Kidney (tissue), 22 donors: ENCODE measurements at places on chromosomes 7 and 10. TPM values are rescaled to one million over a fixed set of nuclear protein-coding genes. Genes with fewer than 3 reads are reported as not detected.

DNA sequence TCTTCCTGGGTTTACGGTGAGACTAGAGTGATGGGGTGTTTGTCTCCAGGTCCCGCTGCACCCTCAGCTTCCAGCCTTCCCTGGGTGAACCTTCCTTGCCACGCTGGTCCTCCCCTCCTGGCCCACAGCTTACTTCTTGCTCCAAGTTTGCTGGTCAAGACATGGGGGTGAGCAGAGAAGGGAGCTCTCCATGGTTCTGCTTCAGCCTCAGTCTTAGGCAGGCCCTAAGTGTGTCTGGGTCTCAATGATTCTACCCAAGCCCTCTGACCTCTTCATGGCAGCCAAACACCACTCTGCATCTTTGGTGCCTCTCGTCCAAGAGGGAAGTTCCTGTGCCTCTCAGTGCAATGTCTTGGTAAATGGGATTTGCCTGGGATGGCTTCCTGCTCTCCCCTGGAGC lies 356.5 kb upstream of the KLF6 start:
- H3K27me3 ChIP-seq, result no peaks in the 10 kb centered on the region
- H3K36me3 ChIP-seq, result no peaks in the 10 kb centered on the region
- no peak for DNase-seq
- H3K4me1 ChIP-seq, result no peaks in the 10 kb centered on the region
- H3K27ac ChIP-seq, result no peak overlapping the region

DNA sequence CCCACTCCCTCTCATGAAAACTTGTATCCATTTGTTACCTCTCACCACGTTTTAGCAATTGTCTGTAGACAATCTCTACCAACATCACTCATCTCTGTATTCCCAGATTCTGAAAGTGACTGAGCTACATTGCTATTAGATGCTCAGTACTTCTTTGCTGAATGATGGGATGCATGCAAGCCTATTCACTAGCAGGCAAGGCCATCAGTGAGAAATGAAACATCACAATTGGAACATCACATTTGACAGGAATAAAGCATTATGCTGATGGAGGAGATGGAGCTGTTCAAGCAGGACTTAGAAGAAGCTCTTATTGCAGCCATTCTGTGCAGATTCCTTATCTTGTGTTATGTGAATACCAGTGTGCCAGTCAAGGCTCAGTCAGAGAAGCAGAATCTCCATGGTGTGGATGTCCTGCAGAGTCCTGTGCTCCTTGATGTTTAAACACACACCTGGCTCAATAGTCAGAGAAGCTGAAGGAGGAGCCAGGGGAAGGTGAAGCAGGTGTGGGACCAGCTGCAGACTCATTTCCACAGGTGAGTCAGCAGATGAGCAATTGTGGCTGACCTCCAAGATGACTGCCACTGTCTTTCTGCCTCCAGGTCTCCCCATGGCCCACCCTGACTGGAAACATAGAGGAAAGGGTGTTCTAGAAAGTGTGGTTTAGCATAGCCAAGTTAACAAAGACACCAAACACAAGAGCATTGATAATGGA lies 965.5 kb downstream of the GRID1 start:
- H3K4me1 ChIP-seq, result no peaks in the 10 kb centered on the region
- no peak overlapping the region for H3K4me3 ChIP-seq
- H3K27me3 ChIP-seq, result no peaks in the 10 kb centered on the region

- H3K4me3 ChIP-seq, result no peak overlapping the region
- no peaks in the 10 kb centered on the region for H3K27me3 ChIP-seq
- H3K27ac ChIP-seq, result no peak overlapping the region
- H3K4me1 ChIP-seq, result no peaks in the 10 kb centered on the region
Observed at GRCh38 chr7:14207138-14207537, 217.7 kb upstream of the ETV1 start.

DNA sequence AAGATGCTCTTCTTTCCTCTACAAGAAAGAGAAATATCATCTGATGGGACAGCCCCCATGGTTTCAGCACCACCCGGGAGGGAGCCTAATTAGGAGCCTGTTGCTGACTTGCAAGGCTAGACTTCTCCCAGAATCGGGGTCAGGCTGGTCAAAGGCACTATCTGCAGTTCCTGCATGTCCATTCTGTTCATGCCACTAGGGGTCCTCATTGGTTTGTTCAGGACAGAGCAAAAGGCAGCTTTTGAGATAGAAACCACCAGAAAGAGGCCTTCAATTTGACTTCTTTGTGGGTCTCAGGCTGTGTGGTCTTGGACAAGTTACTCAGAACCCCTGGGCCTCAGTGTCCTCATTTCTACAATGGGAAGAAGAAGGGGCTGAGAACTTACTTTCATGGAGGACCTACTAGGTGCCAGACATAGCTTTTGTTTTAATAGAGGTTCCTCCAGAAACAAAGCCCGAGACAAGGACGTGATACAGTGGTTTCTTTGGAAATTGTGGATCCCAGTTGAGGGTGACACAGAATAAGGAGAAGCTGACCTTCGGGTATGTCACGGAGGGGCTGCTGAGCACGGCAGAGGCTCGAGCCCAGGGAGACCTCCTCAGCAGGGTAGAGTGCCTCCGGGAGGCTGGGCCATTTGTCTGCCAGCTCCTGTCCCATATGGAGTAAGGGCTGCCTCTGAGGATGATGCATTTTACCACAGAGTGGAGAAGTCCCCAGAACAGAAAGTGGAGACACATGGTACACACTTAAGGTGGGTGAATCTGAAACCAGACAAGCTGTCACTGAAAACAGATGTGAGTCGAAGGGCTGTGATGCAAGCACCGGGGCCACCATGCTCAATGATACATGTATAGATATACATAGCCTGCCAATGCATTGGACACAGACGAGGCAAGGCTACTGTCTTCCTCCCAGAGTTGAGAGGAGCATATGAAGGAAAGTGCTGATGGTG lies 33.1 kb upstream of the NEUROD6 start:
- H3K27ac ChIP-seq, result no peak overlapping the region
- no peaks in the 10 kb centered on the region for H3K36me3 ChIP-seq
- no peaks in the 10 kb centered on the region for H3K27me3 ChIP-seq
- no peaks in the 10 kb centered on the region for H3K4me1 ChIP-seq
- no peak overlapping the region for H3K4me3 ChIP-seq

AGR3 gene
- total RNA-seq, result 20.3 TPM

LRRC18 gene
- total RNA-seq, result not detected

CALML3 gene
- total RNA-seq, result not detected

GRCh38 chr10:83959328-83959727 lies 180.0 kb upstream of the GHITM start:
- H3K4me1 ChIP-seq, result no peaks in the 10 kb centered on the region
- H3K4me3 ChIP-seq, result no peak overlapping the region
- no peaks in the 10 kb centered on the region for H3K27me3 ChIP-seq
- no peaks in the 10 kb centered on the region for H3K36me3 ChIP-seq
- no peak overlapping the region for H3K27ac ChIP-seq

GRCh38 chr7:142012825-142013511 lies 17.3 kb downstream of the MGAM start:
- DNase-seq, result no peak
- no peaks in the 10 kb centered on the region for H3K4me1 ChIP-seq
- H3K4me3 ChIP-seq, result no peak overlapping the region
- no peaks in the 10 kb centered on the region for H3K36me3 ChIP-seq

PARG gene
- total RNA-seq, result 30.3 TPM

ZWINT gene
- 4.9 TPM for total RNA-seq

AKR1D1 gene
- total RNA-seq, result not detected

HILPDA gene
- 10.3 TPM for total RNA-seq

GRCh38 chr10:70568781-70569495 lies 33.6 kb downstream of the PRF1 start:
- H3K27ac ChIP-seq, result no peak overlapping the region
- no peaks in the 10 kb centered on the region for H3K27me3 ChIP-seq
- no peaks in the 10 kb centered on the region for H3K36me3 ChIP-seq
- H3K4me3 ChIP-seq, result no peak overlapping the region

GRCh38 chr7:126978865-126979264 lies 273.9 kb downstream of the GRM8 start:
- DNase-seq, result no peak
- H3K27ac ChIP-seq, result no peak overlapping the region
- H3K27me3 ChIP-seq, result no peaks in the 10 kb centered on the region
- H3K4me3 ChIP-seq, result no peak overlapping the region
- H3K36me3 ChIP-seq, result no peaks in the 10 kb centered on the region
